Activated T-helper 17 cell treated with anti-CD3 and anti-CD28 coated beads, Interleukin-2, amount 50 U/mL, for 72 hours (primary cell): ENCODE measurements at places on chromosomes 1 and 21. TPM values are rescaled to one million over a fixed set of nuclear protein-coding genes. Genes with fewer than 3 reads are reported as not detected.

C4BPB gene
- 2.1 TPM for total RNA-seq

- no peak for ATAC-seq
Measured at GRCh38 chr1:246114369-246114768, 392.7 kb downstream of the SMYD3 start.

DNA sequence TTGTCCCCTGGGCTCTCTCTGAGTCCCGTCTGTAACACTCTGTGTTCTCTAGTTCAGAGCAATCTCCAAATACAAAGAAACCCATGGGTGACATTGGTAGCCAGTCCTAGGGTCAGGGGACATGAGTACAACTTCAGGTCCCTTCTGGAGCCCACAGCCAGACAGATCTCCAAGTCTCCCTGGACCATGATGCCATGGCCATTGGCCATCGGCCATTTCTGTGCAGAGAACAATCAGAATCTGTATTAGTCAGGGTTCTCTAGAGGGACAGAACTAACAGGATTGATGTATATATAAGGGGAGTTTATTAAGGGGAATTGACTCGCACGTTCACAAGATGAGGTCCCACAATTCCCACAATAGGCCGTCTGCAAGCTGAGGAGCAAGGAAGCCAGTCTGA, 106.9 kb downstream of the AJAP1 start:
- ATAC-seq, result no peak

AZIN2 gene
- 3.7 TPM for total RNA-seq

- ATAC-seq, result no peak
Measured at GRCh38 chr21:41967708-41968107, 13.9 kb upstream of the C2CD2 start.

GRCh38 chr1:101964708-101965107, 32.0 kb downstream of the OLFM3 start:
- ATAC-seq, result no peak

DNA sequence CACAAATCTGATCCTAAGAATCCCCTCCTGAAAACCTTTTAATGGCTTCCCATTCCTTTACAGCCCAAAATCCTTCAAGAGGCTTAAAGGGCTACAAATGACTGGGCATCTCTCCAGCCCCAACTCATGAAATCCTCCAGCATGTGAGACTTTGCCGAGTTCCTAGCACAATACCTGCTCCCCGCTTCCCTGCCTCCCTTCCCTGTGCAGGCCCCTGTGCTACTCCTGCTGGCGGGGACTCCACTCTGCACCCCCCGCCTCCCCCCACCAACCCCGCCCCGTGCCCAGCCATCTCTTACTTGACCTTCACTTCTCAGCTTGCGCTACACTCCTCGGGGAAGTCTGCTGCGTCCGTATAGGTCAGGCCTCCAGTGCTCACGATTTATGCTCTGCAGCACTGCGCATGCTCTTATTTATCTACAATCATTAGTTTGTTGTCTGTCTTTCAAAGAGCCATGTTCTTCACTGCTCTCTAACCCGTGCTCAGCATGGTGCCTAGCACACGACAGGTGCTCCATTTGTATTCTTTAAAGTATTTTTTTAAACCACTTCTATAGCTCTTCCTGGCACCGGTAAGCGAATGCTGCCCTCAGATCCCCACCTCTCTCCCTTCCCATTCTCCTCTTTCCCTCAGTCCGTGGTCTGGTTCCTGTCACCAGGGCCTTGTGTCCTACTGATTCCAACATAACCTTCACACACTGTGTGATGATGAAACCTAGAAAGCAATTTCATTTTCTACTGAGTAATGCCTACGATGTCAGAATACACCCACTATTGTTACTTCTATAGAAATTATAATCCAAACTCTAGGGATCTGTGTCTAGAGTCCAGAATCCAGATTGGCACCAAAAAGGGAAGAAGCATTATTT, 37.5 kb upstream of the PLA2G2C start:
- no peak for ATAC-seq

GRCh38 chr1:192559115-192560006, 16.2 kb upstream of the RGS1 start:
- ATAC-seq, result peak; percentile 81

TNNI3K gene
- total RNA-seq, result 1.2 TPM
